NCI-H2081 treated with DMSO at 0.1 percent for 48 hours (cell line): ENCODE measurements at places on chromosomes 7 and 10.

GRCh38 chr7:13496976-13497375, 492.5 kb downstream of the ETV1 start:
- DNase-seq = no peak

- no peak for DNase-seq
Observed at GRCh38 chr7:32169228-32169627, 99.0 kb upstream of the PDE1C start.

DNA sequence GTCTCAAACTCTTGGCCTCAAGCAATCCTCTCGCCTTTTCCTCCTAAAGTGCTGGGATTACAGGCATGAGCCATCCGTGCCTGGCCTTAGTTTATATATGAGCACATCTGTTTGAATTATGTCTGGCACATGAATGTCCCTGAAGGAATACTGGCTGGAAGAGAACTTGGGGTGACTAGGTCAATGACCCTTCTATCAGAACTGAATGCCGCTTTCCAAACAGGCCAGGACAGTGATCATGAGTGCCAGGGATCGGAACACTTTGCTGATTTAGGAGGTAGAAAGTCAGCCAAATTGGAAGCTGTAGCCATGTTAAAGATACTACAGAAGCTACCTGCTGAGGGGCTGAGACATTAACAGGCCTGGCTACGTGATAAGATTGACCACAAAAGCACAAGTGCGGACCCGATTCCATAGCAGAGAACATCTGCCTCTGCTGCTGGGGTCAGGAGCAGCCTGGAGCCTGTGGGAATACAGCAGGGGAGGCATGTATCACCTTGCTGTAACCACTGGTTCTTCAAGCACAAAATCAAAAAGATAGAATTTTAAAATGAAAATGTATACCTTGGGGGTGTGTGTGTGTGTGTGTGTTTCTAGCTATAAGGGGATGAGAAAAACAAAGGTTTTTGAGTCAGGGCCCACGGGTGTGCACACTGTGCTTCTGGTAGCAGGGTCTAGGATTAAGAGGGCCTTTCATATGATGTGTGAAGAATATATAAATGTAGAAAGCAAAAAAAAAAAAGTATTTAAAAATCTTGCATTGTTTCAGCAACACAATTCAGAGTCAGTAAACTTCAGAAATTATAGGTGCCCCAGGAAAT, 293.7 kb downstream of the BBS9 start:
- DNase-seq = no peak

DNA sequence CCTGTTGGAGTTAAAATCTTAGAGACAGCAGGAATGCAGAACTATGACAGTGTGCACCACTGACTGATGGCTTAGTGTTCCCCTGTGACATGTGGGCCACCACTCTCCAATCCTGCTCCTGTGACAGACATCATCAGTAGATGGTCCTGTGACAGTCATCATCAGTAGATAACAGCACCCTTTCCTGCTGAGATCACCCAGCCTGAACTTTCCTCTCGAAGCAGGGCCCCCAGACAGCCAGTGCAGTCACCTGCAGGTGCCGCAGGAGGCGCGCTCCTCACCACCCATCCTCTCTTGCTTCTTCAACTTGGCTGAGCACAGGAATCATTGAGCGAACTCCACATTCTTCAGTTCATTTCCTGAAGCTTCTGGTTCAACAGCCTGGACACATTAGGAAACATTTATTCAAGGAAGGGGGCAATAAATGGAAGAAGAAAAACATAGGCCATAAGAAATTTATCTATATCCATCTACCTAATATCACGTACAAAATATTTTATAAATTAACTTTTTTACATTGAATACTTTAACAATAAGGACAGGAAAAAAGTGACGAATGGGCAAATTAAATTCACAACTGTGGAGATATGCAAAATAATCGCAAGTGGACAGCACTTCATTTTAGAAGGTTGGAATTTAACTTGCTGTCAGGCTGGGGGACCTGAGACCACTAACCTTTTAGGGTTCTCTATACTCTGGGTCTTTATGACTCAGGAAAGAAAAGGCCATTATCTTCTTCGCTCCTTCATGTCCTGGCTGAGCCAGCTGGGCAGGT, 32.0 kb upstream of the MKI67 start:
- no peak for DNase-seq

- no peak for DNase-seq
Observed at GRCh38 chr10:9910446-9910845, 1107.2 kb upstream of the CELF2 start.

- DNase-seq = no peak
Observed at GRCh38 chr7:39979406-39980073, 29.5 kb downstream of the CDK13 start.

- no peak for DNase-seq
Observed at GRCh38 chr7:86950360-86950759, 109.1 kb downstream of the ELAPOR2 start.

- no peak for DNase-seq
Observed at GRCh38 chr7:151871904-151872303, 5.0 kb downstream of the PRKAG2 start.

DNA sequence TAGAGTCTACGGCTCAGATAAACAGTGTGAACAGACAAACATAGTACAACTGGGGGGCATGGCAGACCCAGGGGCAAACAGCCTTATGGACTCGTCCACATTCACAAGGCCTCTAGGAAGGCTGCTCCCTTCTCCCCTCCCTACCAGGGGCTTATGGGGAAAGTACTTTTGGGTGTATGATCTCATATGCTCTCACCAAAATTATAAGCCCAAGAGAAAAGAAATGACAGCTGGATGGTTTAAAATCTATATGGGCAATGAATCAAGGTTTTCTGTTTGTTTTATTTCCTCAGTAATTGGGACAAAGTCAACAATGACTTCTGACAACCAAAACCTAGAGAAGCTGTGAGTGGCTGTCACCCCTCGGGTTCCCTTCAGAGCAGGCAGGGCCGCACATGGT, 144.4 kb downstream of the PKD1L1 start:
- peak; percentile 74 for DNase-seq

- DNase-seq = no peak
Observed at GRCh38 chr10:70695241-70696030, 23.1 kb downstream of the ADAMTS14 start.

DNA sequence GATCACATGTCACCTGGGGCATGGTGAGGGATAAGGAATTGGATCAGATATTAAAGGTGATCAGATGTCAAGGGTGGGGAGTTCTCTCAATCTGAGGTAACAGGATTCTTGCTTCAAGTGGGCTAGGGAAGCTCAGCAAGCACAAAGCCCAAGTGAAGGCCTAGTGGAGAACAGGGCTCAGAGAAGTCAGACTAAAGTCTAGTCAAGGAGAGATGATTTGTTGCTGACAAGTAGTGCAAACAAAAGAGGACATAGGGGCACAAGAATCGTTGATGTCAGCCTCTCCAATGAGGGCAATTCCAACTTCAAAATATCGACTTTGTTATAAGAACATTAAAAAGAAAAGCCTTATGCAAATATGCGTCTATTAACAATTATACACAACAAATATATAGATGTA, 852.8 kb upstream of the CELF2 start:
- no peak for DNase-seq
